ENCODE measurements at places on chromosomes 1 and 21.

GRCh38 chr1:33468011-33468410 is 4.4 kb upstream of the ZSCAN20 start:
- no peak for DNase-seq

DNA sequence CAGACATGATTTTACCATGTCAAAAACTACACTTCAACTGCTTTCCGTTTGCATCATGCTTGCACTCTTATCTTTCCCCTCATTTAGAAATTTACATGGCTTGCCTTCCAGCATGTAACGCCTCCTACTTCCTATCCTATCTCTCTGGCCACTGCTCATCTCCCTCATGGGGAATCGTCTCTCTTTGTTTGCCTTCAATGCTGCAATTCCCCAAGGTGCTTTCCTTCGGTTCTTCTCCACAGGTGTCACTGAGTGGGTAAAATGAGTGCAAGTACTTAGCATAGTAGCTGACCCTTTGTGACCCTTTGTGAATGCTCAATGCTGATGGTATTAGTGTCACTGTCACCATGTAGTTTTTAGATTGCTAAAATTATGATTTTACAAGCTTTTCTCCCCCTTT is 63.1 kb downstream of the APP start:
- no peak for DNase-seq

- no peak for DNase-seq
These were observed 21.9 kb upstream of the NEK2 start for GRCh38 chr1:211697356-211697755.

DNA sequence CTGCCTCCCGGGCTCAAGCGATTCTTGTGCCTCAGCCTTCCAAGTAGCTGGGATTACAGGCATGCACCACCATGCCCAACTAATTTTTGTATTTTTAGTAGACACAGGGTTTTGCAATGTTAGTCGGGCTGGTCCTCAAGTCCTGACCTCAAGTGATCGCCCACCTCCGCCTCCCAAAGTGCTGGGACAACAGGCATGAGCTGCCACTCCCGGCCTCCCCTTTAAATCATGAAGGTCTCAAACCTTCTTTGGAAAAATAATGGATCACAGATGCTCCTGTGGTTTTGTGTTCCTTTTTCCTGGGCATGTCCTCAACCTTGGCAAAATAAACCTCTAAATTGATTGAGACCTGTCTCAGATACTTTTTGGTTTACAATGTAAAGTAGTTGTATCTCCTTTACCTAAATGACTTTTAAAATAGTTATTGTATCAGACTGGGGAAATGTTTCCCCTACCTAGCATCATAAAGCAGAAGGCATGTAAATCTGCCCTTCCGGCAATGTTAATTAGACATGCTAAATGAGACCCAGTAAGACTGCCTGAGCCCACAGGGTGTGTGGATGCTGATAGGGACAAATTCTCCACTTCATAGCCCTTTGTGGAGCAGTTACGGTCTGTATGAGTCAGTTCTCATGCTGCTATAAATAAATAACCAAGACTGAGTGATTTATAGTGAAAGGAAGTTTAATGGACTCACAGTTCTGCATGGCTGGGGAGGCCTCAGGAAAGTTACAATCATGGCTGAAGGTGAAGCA is 27.8 kb downstream of the CBR1 start:
- no peak for DNase-seq

DNA sequence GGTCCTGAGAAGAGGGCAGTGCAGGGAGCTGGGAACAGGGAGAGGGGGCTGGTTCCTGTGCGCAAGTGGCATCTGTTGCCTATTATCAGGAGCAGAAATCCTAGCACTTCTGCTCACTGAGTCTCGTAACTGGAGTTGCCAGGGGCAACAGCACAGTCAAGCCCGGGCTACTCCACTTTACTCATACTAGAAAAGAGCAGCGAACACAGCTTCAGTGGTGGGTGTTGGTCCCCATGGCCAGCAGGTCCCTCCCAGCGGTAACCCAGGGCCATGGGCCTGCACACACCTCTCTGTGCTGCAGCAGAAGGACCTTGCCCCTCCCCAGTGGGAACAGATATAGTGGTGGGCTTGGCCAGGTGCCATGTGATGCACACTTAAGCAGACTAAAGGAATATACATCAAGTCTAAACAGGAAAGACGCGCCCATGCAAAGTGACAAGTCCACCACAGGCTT is 8.5 kb downstream of the PYCR2 start:
- no peak for DNase-seq

GRCh38 chr1:15802234-15802965 is 5.0 kb downstream of the UQCRHL start:
- DNase-seq = no peak

Data from AG04450 (cell line).